ENCODE measurements at places on chromosomes 3 and 15.

DNA sequence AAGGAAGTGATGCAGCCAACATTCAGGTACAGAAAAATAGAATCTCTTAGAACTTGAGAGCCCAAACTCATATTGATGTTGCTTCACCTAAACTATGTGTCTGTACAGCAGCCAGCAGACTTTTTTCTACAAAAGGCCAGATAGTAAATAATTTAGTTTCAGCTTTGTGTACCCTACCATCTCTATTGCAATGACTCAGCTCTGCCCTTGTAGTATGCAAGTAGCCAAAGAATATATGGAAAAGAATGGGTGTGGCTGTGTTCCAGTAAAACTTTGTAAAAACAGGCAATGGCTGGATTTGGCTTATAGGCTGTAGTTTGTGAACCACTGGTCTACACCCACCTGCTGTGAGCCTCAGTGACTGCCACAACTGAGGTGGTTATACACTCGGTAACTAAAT lies 392.5 kb upstream of the RARB start:
- no peak for DNase-seq

GRCh38 chr3:31903686-31904431 lies 77.2 kb downstream of the OSBPL10 start:
- no peak for DNase-seq

DNA sequence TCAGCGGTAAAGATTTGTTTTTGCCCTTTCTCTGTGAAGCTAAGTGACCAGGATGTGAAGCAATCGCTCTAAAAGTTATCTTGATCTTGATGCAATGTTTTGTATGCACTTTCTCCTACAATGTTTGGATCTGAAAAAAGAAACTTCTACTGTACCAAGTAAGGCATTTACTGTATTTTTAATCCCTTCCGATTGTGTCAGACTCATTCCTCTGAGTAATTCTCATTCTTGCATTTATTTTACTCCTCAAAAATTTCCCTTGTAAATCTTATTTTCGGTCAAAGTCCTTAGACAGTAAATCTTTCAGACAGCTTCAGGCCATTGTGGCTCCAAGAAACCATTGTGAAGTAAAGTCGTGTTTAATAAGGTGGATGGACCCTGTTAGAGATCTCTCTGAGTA lies 141.9 kb downstream of the TP63 start:
- no peak for DNase-seq

- no peak for DNase-seq
Observed at GRCh38 chr15:95097361-95097760, 866.0 kb downstream of the MCTP2 start.

- no peak for DNase-seq
Observed at GRCh38 chr15:92068121-92068520, 214.6 kb downstream of the SLCO3A1 start.

GRCh38 chr3:129470861-129471260 lies 30.8 kb downstream of the IFT122 start:
- DNase-seq, result no peak

- no peak for DNase-seq
Observed at GRCh38 chr15:83064859-83065258, 2.2 kb downstream of the BTBD1 start.

DNA sequence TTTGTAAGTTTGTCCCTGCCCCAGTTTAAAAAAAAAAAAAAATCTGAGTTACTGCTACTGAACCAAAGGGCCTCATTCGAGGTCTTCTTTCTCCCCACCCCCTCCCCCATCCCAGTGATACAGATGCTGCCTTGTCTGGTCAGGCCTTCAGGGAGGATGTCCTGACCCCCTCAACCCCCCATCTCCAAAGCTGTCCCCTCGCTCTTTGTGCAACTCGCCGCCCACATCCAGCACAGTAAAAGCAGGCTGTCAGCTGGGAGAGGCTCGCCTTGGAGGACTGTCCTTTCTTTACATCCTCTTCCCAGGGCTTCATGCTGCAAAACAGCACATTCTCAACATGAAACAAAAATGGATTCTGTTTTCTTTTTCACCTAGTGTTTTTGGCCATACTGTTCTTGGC lies 133.4 kb downstream of the VGLL4 start:
- no peak for DNase-seq

- DNase-seq, result no peak
Observed at GRCh38 chr3:51727500-51727899, 20.6 kb downstream of the GRM2 start.

DNA sequence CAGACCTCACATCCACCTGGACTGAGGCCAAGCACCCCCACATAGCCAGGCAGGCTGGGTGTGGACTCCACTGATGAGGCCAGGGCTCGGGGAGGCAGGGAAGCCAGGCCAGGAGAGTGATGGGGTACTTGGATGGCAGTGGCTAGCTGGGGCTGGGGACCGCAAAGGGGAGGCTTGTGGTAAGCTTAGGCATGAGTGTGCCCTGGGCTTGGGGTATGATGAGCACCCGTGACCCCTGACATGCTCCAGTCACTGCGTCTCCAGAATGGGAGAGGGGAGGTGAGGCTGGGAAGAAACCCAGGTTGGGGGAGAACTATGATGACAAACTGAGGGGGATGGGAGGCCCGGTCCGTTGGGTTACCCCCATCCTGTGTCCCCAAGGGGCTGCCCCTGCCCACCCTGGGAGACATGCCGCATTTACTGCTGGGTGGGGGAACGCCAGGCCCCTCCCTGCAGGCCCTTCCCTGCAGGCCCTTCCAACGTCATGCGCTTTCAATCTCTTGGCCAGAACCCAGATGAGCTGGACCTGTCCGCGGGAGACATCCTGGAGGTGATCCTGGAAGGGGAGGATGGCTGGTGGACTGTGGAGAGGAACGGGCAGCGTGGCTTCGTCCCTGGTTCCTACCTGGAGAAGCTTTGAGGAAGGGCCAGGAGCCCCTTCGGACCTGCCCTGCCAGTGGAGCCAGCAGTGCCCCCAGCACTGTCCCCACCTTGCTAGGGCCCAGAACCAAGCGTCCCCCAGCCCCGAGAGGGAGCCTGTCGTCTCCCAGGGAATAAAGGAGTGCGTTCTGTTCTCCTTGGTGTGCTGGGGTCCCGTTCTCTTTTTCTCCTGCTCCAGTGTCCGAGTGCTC lies 34.1 kb downstream of the TSPAN3 start:
- peak; percentile 0 for DNase-seq

DNA sequence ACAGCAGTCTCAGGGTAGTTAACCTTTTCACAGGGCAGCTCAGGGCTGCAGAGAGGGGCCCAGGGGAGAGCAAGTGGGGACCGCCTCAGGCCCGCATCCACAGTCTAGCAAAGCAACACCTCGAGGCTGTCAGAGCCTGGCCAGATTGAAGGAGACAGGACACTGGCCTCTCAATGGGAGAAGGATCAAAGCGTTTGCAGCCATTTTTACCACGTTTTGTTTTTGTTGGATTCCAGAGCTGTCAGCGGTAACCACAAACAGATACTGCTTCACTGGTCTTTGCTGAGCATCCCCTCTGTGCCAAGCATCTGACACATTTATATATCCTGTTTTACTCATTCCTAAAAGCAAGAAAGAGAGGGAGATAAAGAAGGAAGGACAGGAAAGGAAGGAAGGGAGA lies 153.8 kb downstream of the SHQ1 start:
- no peak for DNase-seq

GRCh38 chr3:179447251-179447650 lies 4.0 kb downstream of the GNB4 start:
- DNase-seq, result no peak

GRCh38 chr15:96273317-96274086 lies 57.0 kb upstream of the NR2F2 start:
- no peak for DNase-seq

DNA sequence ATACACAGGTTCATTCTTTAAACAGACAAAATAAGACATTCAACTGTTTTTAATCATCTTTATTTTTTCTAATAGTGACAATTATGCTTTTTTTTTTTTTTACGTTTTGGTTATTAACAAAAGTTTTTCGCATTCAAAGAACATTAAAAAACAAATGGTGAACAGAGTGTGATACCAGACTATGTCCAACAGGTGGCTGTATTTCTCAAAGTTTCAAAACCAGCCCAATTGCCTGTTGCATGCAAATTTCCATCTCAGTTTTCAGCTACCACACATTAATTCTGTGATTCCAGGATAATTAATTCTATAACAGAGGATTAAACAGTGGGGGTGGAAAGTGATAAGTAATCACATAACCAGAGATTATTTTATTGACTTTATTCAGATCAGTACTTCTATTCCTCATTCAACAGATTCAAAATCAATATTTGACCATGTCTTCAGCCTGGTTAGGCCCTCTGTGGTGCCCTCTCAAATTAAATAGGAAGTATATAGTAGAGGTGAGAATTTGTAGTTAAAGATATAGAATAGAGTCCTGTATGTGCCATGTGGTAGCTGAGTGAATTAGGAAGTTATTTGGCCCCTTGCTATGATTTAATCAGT lies 122.2 kb upstream of the DCBLD2 start:
- no peak for DNase-seq

- peak; percentile 9 for DNase-seq
Observed at GRCh38 chr3:150410311-150411105, 2.4 kb downstream of the TSC22D2 start.

DNA sequence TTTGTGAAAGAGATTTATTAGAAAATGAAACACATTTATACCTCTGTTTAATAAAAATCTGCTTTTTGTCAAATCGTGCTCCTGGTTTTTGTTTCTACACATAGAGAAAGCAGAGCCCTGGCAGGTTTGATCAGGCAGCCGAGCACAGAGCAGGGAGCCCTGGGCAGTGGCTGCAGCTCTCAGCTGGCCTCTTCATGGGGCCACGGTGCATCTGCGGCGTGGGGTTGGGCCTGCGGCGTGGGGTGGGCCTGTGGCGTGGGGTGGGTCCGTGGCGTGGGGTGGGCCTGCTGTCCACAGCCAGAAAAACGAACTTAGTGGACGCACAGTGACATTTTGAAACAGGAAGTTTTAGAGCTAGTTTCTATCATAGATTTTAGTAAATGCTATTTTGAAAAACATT lies 10.6 kb downstream of the GOLGA6L2 start:
- DNase-seq, result no peak

- no peak for DNase-seq
Observed at GRCh38 chr15:34810443-34811129, 15.2 kb upstream of the ACTC1 start.

DNA sequence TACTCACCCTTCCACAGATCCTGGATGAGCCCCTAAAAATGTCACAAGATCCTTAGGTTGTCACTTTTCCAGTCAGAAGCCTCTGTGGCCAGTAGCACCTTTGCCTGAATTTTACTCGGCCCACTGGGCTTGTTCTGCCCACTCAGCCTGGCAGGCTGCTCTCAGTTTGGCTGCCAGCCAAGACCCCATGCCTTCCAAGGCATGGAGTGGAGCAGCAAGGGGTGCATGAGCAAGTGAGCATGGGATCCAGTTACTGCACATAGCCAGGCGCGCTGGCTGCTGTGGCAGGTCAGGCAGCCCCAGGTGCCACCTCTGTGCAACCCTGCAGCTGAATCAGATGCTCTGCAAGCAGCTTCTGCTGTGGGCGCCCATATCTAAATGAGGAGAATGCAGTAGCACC lies 79.3 kb downstream of the CGGBP1 start:
- no peak for DNase-seq

DNA sequence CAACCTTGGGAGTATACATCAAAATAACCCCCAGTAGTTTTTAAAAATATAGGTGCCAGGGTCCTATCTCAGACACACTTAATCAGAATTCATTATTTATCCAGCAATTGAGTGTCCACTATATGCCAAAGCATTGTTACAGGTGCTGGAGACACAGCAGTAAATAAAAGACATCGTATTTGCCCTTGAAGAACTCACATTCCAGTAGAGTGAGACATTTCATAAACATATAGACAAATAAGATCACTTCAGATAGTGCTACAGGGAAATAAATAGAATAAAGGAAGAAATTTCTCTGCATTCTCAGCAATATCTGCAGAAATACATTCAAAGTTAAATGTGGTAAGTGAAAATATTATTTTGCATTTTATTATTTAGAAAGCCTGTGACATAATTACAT lies 34.1 kb upstream of the ANKRD28 start:
- no peak for DNase-seq

- no peak for DNase-seq
Observed at GRCh38 chr3:138381950-138382715, 33.8 kb downstream of the MRAS start.

DNA sequence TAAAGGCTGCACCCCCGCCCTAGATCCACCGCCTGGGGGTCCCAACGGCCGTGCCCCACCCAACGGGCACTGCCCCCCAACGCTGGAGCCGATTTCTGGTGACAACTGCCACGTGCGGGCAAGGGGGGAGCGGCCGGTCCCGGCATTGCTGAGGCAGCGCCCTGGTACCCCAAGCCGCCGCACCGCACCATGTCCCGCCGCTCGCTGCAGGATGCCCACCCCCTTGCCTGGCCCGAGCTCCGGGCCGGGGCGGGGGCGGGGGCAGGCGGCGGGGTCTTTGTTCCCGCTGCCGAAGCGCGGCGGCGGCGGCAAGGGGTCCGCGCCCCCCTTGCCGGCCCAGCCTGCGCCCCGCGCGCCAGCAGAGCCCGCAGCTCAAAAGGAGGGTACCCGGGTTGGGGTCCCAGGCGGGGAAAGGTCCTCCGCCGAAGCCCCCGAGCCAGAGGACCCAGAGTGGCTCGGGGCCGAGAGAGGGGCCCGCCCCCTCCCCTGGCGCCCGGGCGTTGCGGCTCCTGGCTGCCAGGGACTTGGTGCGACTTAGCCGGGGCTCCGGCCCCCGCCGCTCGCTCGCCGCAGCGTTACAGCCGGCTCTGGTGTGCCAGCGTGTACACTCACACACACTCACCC lies 678 bp downstream of the SEMA7A start:
- no peak for DNase-seq

GRCh38 chr3:64290161-64290560 lies 64.9 kb upstream of the PRICKLE2 start:
- no peak for DNase-seq

DNA sequence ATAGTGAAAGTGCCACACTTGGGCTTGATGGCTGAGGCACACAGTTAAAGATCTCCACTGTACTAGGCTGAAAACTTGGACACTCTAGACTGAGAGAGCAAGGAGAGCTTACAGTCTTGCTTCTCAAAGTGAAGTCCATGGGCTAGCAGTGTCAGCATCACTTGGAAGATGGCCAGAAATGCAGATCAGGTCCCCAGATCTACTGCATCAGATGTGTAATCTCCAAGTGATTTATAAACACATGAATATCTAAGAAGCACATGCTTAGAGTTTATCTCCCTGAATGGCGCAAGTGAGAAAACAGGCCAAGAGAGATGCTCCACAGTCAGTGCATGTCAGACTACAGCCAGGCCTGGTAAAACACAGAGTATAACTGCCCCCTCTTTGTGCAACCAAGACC lies 308.6 kb downstream of the CLSTN2 start:
- DNase-seq, result no peak

- DNase-seq, result no peak
Observed at GRCh38 chr3:50355829-50356552, 3.3 kb downstream of the TMEM115 start.

- no peak for DNase-seq
Observed at GRCh38 chr3:37029516-37030163, 36.3 kb downstream of the MLH1 start.

DNA sequence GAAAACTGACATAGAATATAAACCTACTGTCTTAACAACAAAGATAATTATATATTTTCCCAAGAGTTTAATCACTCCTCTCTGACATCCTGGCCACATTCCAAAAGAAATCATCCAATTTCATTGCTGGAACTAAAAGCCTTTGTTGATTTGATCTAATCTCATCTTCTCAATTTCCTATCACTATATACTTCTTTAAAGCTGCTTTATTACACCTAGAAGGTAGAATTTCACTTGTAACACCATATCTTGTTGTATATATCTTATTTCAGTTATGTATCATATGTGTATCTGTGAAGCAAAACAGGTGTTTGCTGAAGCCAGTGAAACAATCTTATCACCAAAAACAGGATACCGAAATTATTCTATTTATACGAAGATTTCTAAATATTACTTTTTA lies 740.2 kb downstream of the ROBO1 start:
- DNase-seq, result no peak

All from CD8-positive, alpha-beta memory T cell (primary cell).